ENCODE measurements at places on chromosomes 2 and 18.

GRCh38 chr2:157061799-157062198 is 195.7 kb upstream of the GALNT5 start:
- no peak for DNase-seq

GRCh38 chr2:131122496-131122895 is 17.4 kb downstream of the PLEKHB2 start:
- DNase-seq = no peak

DNA sequence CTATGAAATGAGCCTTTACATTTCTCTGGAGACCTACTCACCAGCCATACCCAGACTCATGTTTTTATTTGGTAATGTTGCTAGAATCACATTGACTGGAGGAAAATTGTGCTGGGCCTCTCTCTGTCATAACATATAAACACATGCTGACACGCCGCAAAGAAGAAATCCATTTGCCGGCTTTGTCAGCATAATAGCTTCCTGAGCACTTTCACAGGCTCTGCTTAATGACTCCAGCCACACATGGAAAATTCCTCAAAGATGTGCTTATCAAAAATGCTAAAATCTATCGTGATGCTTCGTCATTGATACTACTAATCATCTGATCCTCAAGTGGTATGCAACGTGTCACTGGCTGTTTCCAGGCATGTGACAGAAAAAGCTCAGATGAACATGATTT is 63.1 kb downstream of the RND3 start:
- no peak for DNase-seq

DNA sequence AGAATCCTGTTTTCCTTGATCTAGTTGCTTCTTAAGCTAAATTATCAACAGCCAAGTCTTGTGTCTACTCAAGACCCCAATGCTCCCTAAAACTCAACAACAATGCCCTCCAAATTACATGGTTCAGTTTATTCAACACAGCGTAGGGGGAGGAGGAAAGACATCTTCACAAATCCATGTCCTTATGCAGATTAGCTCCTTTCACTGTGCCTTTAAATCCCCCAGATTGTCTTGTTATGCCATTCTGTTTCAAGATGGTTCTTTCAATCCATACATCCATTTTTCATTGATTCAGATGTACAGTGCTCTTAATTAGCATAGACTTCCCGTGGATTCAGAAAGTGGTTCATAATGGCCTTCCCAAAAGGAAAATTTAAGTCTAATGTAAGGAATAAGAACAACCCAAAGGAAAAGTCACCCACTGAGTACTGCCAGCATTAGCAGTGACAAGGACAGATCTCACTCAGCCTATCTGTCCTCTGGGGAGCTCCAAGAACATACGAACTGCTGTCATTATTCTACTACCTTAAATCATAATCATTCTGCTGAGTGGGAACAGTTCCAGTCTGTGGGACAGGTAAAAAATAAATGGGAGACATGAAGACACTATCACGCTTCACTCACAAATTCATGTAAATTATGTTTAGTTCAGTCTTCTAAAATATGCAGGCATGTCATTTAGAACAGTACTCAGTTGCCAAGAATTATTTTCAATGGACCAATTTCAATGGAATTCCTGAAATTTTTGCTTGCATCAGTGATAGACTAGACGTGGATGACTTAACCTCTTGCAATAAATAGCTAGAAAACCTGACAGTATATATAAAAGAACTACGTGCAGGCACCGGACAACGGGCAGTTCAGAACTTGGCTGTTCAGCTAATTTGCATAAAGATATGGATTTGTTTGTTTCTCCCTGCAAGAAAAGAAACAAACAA is 58.9 kb upstream of the RNU4ATAC start:
- no peak for DNase-seq

All from naive thymus-derived CD8-positive, alpha-beta T cell (primary cell).